ENCODE measurements at places on chromosomes 5 and 9.

- peak; percentile 83 for DNase-seq
These were observed 17.9 kb upstream of the EGFL7 start for GRCh38 chr9:136644593-136645351.

- no peak for DNase-seq
These were observed 16.4 kb downstream of the SLC12A2 start for GRCh38 chr5:128099944-128100343.

GRCh38 chr5:5978501-5979376 lies 399.6 kb downstream of the MED10 start:
- no peak for DNase-seq

DNA sequence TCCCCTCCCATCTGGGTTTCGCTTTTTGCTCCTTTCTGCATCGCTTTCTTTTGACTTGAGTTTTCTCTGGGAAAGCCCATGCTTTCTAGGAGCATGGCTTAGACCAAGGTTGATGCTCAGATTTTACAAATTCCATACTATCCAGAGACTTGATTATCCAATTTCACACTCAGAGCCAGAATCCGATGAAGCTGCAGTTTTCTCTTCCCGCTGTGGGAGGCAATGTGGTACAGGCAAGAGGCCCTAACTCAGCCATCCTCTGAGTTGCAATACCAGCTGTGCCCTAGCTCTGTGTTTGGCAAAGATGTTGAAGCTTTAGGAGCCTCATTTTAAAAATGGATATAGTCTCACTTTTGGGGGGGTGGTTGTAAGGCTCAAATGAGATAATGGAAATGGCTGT lies 85.1 kb downstream of the BRINP1 start:
- DNase-seq: no peak

- no peak for DNase-seq
These were observed 196.5 kb upstream of the NREP start for GRCh38 chr5:111953351-111954127.

DNA sequence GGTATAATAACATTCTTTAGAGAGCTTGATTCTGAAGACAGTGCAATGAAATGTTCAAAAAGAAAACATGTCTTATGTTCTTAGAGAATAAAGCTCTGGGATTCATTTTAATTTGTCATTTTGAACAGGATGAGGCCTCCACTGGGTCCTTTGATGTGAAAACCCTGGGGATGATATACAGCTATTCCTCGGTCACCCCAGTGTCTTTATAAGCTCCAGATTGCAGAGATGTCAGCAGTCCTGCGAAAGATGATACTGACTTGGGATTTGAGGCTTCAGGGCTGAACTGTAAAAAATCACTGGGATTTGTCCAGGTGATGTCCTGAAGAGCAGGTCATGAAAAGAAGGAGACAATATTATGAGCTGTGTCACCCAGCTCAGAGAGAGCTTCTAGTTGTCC lies 529.7 kb upstream of the ZNF608 start:
- no peak for DNase-seq

DNA sequence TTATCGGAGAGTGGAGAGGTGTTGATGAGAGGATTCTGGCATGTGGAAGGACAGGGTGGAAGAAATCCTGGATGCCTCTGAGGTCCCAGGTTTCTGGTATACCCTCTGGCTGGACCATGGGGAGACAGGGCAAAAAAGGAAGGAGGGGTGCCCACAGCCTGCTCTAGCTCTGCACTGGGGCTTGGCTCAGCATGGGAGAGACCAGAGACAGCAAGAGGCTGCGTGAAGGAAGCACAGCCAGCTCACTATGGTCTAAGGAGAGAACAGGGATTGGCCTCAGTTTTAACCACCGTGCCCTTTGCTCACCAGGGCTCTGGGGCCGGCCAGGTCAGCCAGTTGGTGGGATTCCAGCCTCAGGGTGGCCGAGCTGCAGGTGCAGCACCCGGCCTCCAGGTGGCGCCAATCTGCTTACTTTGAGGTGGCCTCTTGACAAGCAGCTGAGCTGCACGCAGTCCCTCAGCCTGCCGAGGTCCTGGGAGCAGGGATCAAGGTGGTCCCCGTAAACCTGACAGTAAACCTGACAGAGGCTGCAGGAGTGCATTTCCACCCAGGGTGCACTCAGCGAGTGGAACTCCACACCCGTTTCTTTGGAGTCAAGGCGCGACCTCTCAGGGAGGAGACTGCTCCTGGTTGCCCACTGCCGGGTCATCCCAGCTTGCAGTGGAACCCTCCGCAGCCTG lies 25.0 kb upstream of the SPTLC1 start:
- DNase-seq: peak; percentile 79

- no peak for DNase-seq
These were observed 22.3 kb downstream of the ATPSCKMT start for GRCh38 chr5:10227379-10227778.

- no peak for DNase-seq
These were observed 20.7 kb downstream of the NLN start for GRCh38 chr5:65742565-65743231.

DNA sequence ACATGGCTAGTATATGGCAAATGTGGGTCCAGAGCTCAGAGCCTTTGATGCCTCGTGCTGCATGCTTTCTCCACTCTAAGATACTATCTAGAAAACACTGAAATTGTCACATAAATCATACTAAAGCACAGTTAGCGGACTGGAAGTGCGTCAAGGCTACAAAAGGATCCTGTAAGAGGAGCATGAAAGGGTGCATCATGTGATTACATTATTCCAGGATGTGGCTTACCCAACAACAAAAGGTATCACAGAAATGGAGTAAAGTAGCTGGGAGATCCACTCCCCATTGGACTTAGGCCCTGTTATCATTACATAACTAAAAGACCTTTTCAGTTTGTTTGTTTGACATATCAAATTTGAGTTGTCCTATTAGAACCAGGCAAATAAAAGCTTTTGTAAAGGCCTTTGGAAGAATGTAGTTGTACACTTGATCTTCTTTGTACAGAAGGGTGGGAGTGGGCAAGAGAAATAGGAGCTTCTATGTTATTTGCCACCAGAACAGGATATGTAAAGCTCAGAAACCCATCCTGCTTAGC lies 6.9 kb downstream of the SLC31A1 start:
- DNase-seq: no peak

- no peak for DNase-seq
These were observed 67.9 kb upstream of the ADAMTS2 start for GRCh38 chr5:179413086-179413690.

DNA sequence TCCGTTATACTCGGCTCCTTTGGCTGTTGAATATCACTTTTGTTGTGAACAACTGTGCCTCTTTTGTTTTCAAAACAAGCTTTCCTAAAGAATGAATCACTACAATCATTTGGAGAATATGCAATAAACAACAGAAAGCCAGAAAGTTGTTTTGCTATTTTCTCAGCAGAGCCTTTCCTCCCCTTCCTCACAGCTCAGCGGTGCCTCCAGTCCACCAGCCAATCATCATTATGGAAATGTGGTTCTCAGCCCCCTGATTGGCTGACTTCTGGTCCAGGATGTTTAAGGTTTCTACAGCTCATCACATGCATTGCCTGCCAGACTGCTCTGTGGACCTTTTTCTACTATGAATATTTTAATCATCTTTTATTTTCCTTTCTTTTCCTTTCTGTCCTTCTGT lies 9.1 kb upstream of the ZNF608 start:
- no peak for DNase-seq

GRCh38 chr9:114275246-114276004 lies 47.5 kb upstream of the ORM1 start:
- no peak for DNase-seq

GRCh38 chr5:40812125-40812524 lies 14.0 kb upstream of the PRKAA1 start:
- no peak for DNase-seq
